CD4-positive, alpha-beta memory T cell (primary cell): ENCODE measurements at places on chromosomes 12 and 14. TPM values are rescaled to one million over a fixed set of nuclear protein-coding genes. Genes with fewer than 3 reads are reported as not detected.

HOXC10 gene
- not detected for total RNA-seq

ATN1 gene
- total RNA-seq: 33.0 TPM

IFI27 gene
- total RNA-seq: 0.87 TPM

KLHDC1 gene
- 12.9 TPM for total RNA-seq

- no peak for DNase-seq
These were observed 28.7 kb upstream of the CERS5 start for GRCh38 chr12:50195832-50196231.

- DNase-seq: no peak
These were observed 367.1 kb upstream of the FAR2 start for GRCh38 chr12:28781671-28782652.

GRCh38 chr14:66056926-66057552 lies 429.1 kb upstream of the CCDC196 start:
- no peak for DNase-seq

- no peak for DNase-seq
These were observed 41.7 kb upstream of the NID2 start for GRCh38 chr14:52110441-52111086.

GRCh38 chr14:65237023-65237814 lies 134.9 kb upstream of the MAX start:
- no peak for DNase-seq

DNA sequence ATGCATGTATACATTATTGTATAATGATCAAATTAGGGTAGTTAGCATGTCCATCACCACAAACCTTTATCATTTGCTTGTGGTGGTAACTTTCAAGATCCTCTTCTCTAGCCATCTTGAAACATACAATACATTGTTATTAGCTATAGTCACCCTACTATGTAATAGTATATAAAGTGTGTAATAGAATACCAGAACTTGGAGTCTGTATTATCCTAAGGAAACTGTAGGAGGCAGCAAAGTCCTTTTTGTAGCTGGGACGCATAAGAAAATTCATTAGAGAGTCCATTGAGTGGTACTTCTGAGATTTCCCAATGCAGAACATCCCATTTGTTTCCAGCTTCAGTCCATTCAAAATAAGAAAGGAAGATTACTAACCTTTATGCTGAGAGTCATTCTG lies 325.9 kb upstream of the LRFN5 start:
- DNase-seq: no peak

- DNase-seq: no peak
These were observed 25.0 kb upstream of the HSPB8 start for GRCh38 chr12:119153477-119154434.

DNA sequence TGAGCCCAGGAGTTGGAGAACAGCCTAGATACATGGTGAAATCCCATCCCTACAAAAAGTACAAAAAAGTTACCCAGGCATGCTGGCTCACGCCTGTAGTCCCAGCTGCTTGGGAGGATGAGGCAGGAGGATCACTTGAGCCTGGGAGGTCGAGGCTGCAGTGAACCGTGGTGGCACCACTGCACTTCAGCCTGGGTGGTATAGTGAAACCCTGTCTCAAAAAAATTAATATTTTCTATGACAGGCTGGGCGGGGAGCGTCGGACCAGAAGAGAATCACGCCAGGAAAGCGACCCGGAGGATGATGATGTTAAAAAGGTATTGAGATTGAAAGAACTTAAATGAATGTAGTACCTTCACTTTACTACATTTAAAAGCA lies 2.1 kb downstream of the PNN start:
- no peak for DNase-seq
